ENCODE measurements at places on chromosomes 4 and X.

- DNase-seq = no peak
These were observed 19.9 kb upstream of the NPFFR2 start for GRCh38 chr4:72011906-72012305.

- no peak for DNase-seq
These were observed 5.8 kb downstream of the BMP2K start for GRCh38 chr4:78781924-78782323.

- DNase-seq = no peak
These were observed 90.7 kb upstream of the S100G start for GRCh38 chrX:16559206-16559619.

- DNase-seq = no peak
These were observed 6.9 kb downstream of the MTMR1 start for GRCh38 chrX:150700107-150700506.

- DNase-seq = no peak
These were observed 94.7 kb upstream of the SPRY1 start for GRCh38 chr4:123301923-123302322.

- DNase-seq = no peak
These were observed 151.8 kb downstream of the CCNG2 start for GRCh38 chr4:77308843-77309242.

GRCh38 chrX:46837558-46838485 lies 979 bp downstream of the RP2 start:
- DNase-seq = peak; percentile 9

DNA sequence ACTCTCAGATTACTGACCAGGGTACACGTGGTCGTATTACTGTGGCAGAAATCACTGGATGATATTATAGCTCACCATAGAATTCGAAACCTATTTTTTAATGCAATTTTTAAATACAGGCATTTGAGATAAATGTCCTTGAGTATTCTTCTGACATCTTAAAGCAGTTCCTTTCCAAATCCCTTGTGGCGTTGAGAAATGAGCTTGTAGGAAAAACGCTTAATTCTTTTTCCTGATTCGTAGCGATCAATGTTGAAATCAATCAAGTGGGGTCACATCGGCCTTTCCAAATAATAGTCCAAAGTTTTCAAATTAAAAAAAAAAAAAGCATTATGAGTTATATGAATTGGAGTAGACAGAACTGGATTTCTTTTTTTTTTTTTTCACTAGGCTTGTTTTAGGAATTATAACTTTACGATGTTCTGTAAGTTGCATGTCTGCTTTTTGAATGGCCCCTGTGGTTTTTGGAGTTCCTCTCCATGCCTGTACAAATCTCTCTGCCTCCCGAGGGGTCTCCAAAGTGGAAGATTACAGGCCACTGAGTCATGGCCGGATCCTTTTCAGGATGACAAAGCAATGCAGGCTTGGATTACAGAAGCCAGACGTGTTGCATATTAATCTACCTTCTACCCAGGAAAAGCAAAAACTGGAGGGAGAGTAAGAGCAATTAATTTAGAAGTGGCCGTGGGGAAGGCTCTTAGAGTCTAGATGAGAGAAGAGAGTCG lies 226.1 kb downstream of the SHOX start:
- DNase-seq = no peak

DNA sequence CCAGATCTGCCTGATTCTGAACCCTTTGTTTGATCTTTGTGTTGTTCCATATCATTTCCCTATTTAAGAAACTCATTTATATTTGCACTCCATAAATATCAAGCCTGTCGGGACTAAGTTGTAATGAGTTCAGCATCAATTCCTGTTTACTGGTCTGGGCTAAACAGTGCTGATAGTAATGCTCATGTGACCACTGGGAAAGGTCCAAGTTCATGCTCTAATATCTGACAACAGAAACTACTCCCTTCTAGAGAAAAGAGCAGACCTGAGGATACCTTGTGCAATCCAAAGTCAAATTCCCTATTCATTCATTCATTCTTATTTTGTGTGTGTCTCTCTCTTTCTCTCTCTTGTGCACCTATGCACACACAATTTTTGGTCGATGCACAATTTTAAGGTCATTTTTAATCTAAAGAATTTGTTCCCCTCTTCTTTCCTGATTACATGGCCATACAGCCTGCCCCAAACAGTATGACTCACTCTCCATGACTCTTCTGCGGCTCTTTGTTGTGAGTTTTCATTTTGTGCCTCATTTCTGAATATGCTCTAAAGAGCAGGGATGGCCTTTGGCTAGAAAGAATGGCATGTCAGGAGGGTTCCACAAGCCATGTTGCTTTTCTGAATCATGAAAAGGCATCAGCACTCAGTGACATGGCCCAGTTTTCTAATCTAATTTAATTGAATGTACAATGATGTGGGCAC lies 664.3 kb downstream of the RPA4 start:
- no peak for DNase-seq

DNA sequence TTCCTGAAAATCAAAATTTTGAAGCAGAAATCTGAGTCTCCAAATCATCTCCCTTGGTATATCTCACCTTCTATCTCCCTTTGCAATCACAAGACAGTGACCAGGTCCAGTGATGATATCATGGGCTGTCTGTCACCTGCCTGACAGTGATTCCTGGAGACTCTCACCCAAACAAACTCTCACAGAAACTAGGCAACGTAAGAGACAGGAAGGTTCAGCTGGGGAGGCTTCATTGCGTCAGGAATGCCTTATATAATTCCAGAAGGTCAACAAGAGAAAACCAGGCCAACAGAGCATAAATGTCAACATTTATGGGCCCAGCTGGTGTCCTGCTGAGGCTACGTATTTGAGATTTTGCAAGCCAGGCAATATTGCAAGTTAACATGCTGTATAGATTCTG lies 412.7 kb downstream of the KCNIP4 start:
- no peak for DNase-seq

- no peak for DNase-seq
These were observed 148.5 kb downstream of the DHRSX start for GRCh38 chrX:2351999-2352995.

GRCh38 chr4:46993075-46994006 lies at the start of gene GABRA4:
Gene GABRA4, minus strand, starts transcription at chr4:46993581. Its CDS starts 157 bp downstream, at chr4:46993424.
- DNase-seq = no peak

DNA sequence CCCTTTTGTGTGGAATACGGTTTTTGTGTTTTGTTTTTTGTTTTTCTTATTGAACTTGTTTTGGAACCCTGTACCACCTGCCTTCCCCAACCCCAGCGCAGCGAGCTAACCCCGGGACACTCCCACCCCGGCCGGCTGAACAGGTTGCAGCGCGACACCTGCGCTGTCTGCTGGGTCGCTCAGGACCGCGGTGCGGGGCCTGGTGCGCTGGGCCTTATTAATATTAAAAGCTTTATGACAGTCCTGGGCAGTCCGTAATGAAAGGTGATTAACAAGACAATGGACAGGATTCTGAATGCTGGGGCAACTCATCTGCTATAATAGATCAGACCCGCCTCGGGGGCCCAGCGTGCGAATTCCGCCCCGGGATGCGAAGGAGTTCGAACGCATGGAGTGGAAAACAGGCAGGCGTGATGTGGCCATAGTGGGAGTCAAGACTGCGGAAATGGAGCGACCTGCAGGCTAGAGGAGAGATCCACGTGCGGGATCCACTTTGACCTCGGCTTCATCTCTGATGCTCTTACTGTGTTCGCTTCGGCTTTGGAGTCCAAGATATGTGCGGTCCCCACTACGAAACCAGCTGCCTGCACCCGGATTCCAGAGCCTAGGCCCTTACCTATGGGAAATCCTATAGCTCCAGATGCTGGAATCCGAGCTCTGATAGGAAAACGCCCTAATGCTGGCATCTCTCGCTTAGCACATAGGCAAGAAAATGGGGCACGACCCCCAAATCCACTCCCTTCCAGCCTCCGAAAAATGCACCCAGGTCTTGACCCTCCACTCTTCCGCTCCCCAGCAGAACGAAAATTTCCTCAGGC lies 69.0 kb upstream of the TMEM33 start:
- peak; percentile 11 for DNase-seq

GRCh38 chrX:149467461-149467860 lies 37.6 kb downstream of the IDS start:
- no peak for DNase-seq

DNA sequence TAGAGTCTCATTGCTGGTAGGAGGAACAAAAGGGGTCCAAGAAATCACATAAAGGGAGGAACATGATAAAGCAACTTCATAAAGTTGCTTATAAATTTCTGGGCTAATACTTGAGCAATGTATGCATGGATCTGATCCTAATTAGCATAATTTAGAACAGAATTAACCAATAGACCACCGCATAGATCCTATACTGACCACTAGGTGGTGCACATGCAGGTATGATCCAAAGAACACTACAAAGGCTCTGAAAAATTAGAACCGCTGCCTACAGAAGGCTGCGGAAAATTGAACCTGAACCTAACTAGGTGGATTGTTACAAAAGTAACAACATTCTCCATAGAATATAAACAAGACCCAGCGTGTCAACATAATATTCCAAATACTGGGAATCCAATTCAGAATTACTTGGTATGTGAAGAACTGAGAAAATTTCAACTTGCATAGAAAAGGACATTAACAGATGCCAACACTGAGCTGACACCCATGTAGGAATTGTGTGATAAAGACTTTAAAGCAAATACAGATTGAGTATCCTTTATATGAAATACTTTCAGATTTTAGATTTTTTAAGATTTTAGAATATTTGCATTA lies 23.3 kb downstream of the BRCC3 start:
- peak; percentile 78 for DNase-seq

DNA sequence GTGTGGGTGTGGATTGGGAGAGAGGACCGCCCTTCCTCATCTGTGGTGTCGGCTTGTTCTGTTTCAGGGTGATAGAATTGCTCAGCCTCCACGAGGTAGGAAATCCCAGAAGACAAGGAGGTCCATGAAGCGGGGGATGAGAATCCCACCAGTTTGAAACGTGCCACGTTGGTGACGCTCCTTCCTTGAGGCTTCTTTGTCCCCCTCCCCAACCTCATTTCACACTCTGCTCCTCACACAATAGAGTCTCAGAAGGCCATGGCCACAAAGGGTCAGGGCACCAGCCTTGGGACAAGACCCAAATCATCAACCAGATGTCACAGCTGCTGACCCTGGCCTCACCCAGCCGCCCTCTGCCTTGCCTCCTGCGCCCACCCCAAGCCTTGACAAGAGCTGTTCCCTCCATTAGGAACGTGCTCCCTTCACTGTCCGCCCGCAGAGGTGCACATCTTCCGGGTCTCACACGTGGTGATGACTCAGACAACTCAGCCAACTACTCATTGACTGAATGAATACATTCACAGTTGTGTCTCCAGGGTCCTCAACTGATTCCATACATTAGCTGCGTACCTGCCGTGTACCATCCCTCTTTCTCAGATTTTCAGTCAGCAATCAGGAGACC lies 18.3 kb downstream of the BLOC1S4 start:
- DNase-seq = no peak

- no peak for DNase-seq
These were observed 14.3 kb downstream of the SHROOM3 start for GRCh38 chr4:76449362-76449767.

- DNase-seq = no peak
These were observed 135.8 kb upstream of the FRG1 start for GRCh38 chr4:189804894-189805293.

DNA sequence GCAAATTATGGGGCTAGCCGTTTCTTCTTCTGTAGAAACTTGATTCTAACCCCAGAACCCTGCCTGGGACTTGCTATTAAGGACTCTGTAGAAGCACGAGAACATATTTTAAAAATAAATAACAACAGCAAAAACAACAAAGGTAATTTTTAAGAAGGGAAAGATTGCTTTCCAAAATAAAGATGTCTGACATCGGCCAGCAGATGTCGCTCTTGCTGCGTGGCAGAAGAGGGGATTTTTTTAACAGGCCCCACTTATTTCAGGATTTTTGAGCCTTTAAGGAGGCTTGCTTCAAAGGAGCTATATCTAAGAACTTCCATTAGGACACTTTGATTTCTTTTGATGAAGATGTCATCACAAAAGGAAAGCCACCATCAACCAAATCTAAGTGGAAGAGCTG lies 62.8 kb upstream of the EGFL6 start:
- peak; percentile 59 for DNase-seq

DNA sequence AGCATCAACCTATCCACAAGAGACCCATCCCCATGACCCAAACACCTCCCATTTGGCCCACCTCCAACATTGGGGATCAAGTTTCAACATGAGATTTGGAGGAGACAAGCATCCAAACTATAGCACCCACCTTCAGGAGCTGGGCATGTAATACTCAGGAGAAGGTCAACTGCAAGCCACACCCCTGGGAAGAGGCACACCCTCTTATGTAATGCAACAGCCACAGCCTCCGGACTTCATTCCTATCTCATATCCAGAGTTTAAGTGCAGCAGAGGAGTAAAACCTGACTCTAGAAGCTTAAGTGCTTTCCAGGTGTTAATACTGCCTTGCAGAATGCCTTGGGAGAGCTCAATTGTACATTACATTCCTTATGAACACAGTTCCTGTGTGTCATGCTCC lies 197.4 kb downstream of the PTTG2 start:
- no peak for DNase-seq

DNA sequence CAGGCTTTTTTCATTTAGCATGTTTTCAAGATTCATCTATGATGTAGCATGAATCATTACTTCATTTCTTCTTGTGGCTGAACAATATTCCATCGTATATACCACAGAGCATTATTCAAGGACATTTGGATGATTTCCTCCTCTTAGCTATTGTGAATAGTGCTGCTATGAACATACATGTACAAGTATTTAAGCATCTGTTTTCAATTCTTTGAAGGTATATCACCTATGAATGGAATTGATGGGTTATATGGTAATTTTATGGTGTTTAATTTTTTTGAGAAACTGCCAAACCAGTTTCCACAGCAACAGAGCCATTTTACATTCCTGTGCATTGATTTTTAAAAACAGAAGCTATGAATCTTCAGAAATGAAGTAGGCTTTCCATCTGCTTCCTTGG lies 36.1 kb upstream of the WDR19 start:
- DNase-seq = no peak

All from NCI-H526 (cell line).